ENCODE measurements at places on chromosomes 12 and 14.

DNA sequence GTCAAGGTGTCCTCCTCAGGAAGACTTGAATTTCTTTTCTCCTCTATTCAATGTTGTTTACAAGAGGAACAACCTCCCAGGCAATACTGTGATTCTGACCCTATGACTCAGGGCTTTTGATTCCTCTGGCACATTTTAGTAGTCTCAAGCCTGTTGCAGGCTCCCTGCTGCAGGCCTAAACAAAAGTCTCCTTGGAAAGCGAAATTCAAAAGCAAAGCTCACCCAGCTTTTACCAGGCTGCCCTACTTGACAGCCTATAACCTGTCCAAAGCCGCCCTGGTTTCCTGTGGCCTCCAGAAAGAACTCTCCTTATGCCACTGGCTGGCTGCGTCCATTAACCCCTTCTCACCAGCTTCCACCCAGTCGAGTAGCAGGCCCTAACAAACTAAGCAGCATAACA, 11.6 kb downstream of the FGD6 start:
- no peak for DNase-seq

- DNase-seq = no peak
These were observed 5.6 kb upstream of the ST8SIA1 start for GRCh38 chr12:22340143-22340542.

GRCh38 chr12:124007826-124008570, 35.0 kb downstream of the ZNF664 start:
- no peak for DNase-seq

DNA sequence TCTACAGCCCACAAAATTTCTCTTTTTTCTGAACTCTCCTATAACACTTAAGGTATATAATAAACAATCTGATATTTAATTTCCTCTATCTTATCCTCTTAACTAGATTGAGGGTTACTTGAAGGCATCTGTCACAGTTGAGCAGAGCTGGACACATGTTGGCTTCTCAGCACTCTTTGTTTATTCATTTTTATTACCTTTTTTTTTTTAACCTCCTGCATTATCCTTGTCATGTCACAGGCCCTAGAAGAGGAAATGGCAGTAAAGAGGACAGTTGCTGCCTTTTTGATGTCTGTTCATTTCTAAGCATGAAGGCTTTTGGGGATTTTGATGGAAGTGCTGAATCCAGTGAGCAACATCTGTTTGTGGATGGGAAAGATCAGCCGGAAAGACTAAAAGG, 32.5 kb upstream of the EVL start:
- DNase-seq = no peak

GRCh38 chr14:54567224-54567638, 303 bp downstream of the SAMD4A start:
- no peak for DNase-seq

DNA sequence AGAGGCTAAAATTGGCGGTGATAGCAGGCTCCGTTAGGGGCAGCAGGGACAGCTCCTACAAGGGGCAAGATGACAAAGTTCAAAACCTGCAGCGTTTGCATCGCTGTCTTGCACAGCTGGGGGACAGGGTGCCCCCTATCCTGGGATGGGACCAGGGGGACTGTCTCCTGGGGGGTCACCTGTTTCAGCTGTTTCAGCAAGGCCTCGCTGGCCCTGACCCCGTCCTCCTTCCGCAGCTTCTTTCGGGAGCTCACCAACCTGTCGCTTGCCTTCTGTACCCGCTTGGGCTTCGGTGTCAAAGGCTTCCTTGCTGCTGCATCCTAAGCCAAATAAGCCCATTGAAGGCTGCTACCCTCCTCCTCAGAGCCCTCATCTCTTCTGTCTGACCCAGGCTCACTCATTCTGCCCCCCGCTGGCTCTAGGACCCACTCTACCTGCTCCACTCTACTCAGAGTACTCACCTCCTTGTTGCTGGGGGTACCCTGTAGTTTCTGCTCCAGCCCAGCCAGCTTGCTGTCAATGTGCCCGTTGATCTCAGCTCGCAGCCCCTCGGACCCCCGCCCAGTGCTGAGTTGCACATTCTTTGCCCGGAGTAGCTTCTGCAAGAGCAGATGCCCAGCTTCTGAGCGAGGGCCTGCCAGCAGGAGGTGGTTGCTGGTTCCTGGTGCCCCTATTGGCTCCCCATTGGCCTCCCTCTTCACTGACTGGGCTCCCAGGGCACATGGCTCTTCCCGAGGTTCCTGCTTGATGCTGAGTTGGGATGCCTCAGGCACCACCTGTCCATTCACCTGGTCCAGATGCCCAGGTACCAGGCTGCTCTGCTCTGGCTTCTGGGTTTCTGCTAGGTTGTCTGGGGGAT, 12.4 kb upstream of the PRKAG1 start:
- no peak for DNase-seq

GRCh38 chr12:12022306-12022936, 48.3 kb upstream of the BCL2L14 start:
- DNase-seq = no peak

- no peak for DNase-seq
These were observed 37.4 kb downstream of the ANKRD9 start for GRCh38 chr14:102471921-102472790.

- DNase-seq = no peak
These were observed 67.6 kb downstream of the KIF21A start for GRCh38 chr12:39375206-39375808.

DNA sequence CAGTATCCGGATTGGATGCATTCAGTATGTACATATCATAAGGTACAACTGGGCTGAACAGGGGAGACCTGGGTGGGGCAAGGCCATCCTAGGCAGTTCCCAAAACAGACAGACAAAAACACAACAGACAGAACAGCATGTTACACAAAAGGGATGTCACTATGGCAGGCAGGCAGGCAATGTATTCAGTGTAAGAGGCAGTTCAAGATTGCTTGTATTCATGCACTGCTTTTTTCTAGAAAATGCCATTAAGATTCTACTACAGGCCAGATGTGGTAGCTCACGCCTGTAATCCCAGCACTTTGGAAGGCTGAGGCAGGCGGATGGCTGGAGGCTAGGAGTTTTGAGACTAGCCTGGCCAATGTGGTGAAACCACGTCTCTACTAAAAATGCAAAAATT, 3.5 kb downstream of the TBPL2 start:
- DNase-seq = no peak

- DNase-seq = no peak
These were observed 24.4 kb downstream of the GLRX5 start for GRCh38 chr14:95559203-95559602.

DNA sequence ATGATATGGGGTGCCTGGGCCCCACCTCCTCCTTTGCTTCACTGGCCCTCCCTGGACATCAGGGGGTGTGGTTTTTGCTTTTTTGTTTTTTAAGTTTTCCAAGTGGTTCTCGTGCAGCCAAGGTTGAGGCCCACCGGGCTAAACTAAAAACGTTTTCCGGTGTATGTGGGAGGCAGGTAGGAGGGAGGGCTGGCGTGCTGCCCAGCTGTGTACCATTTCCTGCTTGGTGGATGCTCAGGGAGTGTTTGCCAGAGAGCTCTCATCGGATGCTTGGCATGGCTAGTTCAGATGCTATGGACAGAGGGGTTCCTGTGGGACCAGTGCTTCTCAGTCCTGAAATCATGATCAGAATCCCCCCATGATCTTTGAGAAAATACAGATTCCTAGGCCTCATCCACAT, 246.4 kb downstream of the CACNA1C start:
- no peak for DNase-seq
